ENCODE measurements at places on chromosomes 2 and 18. TPM values are rescaled to one million over a fixed set of nuclear protein-coding genes. Genes with fewer than 3 reads are reported as not detected.

Gene C2orf15
- not detected for total RNA-seq

Gene CCDC68
- 8.1 TPM for total RNA-seq

DNA sequence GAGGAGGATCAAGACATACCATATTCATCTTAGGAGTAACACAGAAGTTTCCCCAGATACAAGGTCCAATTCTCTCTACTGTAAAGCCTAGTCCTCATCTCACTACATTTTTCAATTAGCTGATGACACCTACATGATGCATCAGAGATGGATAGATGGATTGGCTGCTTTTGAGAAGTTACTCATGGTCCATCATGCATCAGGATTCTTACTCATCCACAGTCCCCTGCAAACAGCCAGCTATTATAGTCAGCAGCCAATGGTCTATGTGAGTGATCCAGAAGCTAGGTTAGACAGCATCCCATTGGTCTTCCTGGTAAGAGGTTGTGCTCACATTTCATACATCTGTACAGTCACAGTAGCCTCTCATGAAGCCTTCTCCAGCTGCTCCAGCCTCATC is 154.5 kb upstream of the NRP2 start:
- no peak overlapping the region for H3K4me3 ChIP-seq
- H3K27me3 ChIP-seq: no peaks in the 10 kb centered on the region
- no peaks in the 10 kb centered on the region for H3K36me3 ChIP-seq

DNA sequence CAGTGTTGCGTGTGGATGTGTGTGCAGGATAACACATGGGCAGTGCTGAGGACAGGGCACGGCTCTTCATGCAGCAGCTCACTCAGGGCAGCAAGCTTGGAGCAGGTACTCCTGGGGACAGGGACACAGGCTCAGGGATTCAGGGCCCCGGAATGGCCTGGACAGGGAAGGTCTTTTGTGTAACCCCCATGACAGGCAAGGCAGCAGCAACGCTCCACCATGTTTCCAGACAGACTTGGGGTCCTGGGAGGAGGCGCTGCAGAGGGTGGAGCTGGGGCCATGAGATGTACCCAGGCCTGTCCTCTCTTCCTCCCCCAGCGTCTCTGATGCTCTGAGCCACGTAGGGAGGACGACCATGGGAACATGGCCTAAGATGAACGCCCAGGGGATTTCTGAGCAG is 58.3 kb downstream of the ADNP2 start:
- H3K4me3 ChIP-seq: no peak overlapping the region
- H3K4me1 ChIP-seq: peaks cover 11% of the 10 kb centered on the region
- H3K27ac ChIP-seq: no peak overlapping the region
- no peaks in the 10 kb centered on the region for H3K36me3 ChIP-seq
- no peak for DNase-seq

GRCh38 chr18:8052237-8052701 is 485.2 kb downstream of the PTPRM start:
- no peak overlapping the region for H3K27ac ChIP-seq
- no peak for DNase-seq
- no peak overlapping the region for H3K4me3 ChIP-seq
- no peaks in the 10 kb centered on the region for H3K36me3 ChIP-seq
- no peaks in the 10 kb centered on the region for H3K27me3 ChIP-seq

DNA sequence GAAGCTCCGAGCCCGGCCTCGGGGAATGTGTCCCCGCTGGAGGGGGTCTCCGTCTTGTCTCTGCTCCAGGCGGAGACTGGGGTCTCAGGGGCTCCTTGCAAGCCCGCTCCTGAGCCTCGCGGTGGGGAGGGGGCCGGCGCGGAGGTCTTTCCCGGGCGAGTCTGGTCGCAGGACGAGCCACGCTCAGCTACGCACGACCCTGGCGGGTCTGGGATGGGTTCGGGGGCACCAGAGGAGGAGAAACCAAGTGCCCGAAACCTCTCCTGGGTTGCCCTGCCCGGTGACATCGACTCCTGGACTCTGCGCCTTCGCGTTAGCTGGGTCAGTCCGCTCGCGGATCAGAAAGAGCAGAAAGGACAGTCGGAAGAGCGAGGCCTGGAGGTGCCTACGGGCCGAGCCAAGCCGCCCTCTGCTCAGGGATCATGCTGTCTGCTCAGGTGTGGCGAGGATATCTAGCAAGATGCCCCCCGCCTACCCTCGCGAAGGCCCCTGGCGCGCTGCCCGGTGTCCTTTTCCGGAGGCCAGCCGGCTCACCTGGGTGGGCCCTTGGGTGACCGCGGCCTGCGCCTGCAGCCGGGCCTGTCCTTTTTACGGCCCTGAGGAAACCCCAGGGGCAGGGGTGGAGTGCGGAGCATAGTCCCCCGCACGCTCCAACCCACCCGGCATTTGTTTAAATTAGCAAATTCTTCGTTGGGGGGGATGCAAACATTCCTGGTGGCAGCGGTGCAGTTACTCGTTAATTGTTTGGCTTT is 58.7 kb downstream of the SNORC start:
- H3K27ac ChIP-seq: no peak overlapping the region
- H3K4me1 ChIP-seq: peaks cover 26% of the 10 kb centered on the region
- no peak for DNase-seq
- no peaks in the 10 kb centered on the region for H3K27me3 ChIP-seq
- no peaks in the 10 kb centered on the region for H3K36me3 ChIP-seq
- peak overlapping the region; percentile 15 for H3K4me3 ChIP-seq

Measured in vagina (tissue), 2 donors.